ENCODE measurements at places on chromosomes 12 and 14.

- DNase-seq = no peak
Observed at GRCh38 chr12:13023811-13024530, 20.2 kb upstream of the FAM234B start.

DNA sequence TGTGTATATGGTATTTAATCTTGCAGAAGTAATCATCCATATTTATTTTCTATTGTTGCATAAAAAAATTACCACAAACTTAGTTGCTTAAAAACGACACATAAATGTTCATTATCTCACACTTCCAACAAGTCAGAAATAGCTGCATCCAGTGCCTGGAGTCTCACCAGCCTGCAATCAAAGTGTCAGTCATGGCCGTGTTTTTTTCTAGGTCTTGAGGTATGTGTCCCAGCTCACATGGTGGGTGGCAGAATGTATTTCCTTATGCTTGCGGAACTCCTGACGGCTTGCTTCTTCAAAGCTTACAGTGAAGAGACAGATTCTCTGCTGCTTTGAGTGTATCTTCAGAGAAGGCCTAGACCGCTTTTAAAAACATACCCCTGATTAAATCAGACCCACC lies 670.2 kb upstream of the LMO3 start:
- DNase-seq = no peak

GRCh38 chr12:53738406-53739213 lies 11.4 kb upstream of the CALCOCO1 start:
- no peak for DNase-seq

- no peak for DNase-seq
Observed at GRCh38 chr12:67284561-67284960, 15.4 kb downstream of the CAND1 start.

- DNase-seq = no peak
Observed at GRCh38 chr14:94501588-94502516, 7.4 kb downstream of the SERPINA12 start.

DNA sequence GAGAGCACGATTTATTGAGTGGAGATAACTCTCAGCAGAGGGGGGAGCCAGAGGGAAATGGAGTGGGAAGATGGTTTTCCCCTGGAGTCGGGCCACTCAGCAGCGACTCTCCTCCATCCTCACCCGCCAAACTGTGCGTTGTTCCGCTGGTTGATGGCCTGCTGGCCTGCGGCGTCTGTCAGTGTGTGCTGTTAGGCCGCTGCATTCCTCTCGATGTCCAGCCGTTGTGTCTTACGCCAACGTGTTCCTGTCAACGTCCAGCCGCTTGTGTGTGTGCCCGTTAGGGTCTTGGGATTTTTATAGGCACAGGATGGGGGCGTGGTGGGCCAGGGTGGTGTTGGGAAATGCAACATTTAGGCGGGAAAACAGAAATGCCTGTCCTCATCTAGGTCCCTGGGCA lies 69.2 kb downstream of the PTPRQ start:
- DNase-seq = no peak

- DNase-seq = no peak
Observed at GRCh38 chr12:6553051-6553868, 2.6 kb downstream of the IFFO1 start.

- DNase-seq = no peak
Observed at GRCh38 chr12:110080410-110080809, 32.1 kb upstream of the C12orf76 start.

DNA sequence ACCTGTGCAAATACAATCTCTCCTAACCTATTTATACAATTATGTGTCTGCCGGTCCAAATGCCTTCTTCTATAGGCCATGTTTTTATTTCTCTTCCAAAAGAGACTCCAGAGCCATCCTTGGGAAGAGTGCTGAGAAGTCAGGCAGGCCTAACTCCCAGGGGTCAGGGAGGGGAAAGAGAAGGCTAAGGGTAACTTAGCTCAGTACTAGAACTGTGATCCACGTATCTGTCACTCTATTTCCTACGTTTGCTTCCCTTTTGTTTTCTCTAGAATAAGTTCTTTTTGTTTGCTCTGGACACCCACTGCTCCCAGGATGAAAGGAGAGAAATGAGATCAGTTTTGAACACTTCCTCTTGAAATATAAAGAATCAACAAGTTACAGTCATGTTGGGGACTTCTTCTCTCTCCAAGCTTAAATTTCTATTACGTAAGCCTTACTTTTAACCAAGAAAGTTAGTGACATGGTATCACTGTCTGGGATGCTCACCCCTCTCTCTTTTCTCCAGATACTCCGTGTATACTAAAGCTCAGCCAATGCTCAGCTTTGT lies 79.2 kb downstream of the DAD1 start:
- DNase-seq = no peak

Measured in stimulated activated CD4-positive, alpha-beta T cell treated with anti-CD3 and anti-CD28 coated beads, Interleukin-15, amount 100 ng/mL, for 48 hours (primary cell).